ENCODE measurements at places on chromosomes 7 and 10. TPM values are rescaled to one million over a fixed set of nuclear protein-coding genes. Genes with fewer than 3 reads are reported as not detected.

The CYP2C19 gene
- total RNA-seq: not detected

The TTYH3 gene
- 42.7 TPM for total RNA-seq

The NCF1 gene
- 1.1 TPM for total RNA-seq

The PSMA2 gene
- 54.5 TPM for total RNA-seq

The HSPA12A gene
- total RNA-seq: 32.0 TPM

The NXPH1 gene
- total RNA-seq: not detected

The MARVELD1 gene
- 47.4 TPM for total RNA-seq

The FOXI2 gene
- 0.14 TPM for total RNA-seq

The FAM237B gene
- not detected for total RNA-seq

The NPFFR1 gene
- not detected for total RNA-seq

The NODAL gene
- total RNA-seq: not detected

The OR2A12 gene
- not detected for total RNA-seq

The VSIR gene
- 47.1 TPM for total RNA-seq

The ACTA2 gene
- 2,685 TPM for total RNA-seq

The C7orf33 gene
- total RNA-seq: not detected

The CPN1 gene
- not detected for total RNA-seq

The ZPBP gene
- total RNA-seq: 0.62 TPM

The CLDN3 gene
- 0.51 TPM for total RNA-seq

The CRYGN gene
- total RNA-seq: not detected

The CFTR gene
- total RNA-seq: 11.6 TPM

The LRIT1 gene
- not detected for total RNA-seq

The PFKFB3 gene
- total RNA-seq: 10.2 TPM

The IL2RA gene
- total RNA-seq: 0.15 TPM

The EZH2 gene
- 35.3 TPM for total RNA-seq

The LRRC18 gene
- total RNA-seq: not detected

The NAT16 gene
- not detected for total RNA-seq

The DLX6 gene
- total RNA-seq: 0.30 TPM

The SFRP4 gene
- 64.4 TPM for total RNA-seq

The TMEM270 gene
- total RNA-seq: 1.1 TPM

All from uterus (tissue), 4 donors.